ENCODE measurements at places on chromosomes 7 and 10.
A peak's percentile ranks its signal among the peaks of the same experiment; 100 is the strongest.

DNA sequence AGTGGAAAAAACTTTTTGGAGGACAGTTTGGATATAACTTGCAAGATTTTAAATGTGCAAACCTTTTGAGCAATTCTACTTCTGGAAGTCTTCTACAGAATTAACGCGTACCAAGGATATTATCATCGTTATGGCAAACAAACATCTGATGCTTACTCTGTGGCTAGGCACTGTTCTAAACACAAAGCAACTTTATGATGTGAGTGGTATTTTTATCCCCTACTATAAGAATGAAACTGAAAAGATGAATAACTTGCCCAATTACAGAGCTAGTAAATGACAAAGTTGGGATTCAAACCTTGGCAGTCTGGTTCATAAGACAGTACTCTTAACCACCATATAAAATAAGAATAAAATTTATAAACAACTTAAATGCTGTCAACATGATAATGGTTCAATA lies 15.8 kb downstream of the ASZ1 start:
- DNase-seq = no peak

- DNase-seq = no peak
Observed at GRCh38 chr7:157482517-157483087, 145.8 kb downstream of the DNAJB6 start.

DNA sequence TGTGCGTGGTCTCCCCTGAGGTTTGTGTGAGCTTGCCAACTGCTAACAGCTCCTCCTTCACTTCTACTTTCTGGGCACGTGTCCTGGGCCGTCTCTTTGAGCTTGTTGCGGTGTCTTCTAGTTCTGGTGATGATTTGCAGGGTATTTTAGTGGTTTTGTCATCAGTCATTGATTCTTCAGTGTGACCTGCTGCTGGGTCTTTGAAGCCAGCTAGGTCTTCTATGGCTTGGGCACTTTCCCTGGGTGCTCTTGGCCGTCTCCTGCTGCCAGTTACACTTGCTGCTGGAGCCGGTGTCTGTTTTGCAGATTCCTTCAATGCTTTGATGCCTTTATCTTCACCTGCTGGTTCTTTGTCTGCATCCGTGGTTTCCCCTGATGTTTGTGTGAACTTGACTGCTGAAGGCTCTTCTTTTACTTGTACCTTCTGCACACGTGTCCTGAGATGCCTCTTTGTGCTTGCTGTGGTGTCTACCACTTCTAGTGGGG lies 23.0 kb downstream of the MKI67 start:
- no peak for DNase-seq

DNA sequence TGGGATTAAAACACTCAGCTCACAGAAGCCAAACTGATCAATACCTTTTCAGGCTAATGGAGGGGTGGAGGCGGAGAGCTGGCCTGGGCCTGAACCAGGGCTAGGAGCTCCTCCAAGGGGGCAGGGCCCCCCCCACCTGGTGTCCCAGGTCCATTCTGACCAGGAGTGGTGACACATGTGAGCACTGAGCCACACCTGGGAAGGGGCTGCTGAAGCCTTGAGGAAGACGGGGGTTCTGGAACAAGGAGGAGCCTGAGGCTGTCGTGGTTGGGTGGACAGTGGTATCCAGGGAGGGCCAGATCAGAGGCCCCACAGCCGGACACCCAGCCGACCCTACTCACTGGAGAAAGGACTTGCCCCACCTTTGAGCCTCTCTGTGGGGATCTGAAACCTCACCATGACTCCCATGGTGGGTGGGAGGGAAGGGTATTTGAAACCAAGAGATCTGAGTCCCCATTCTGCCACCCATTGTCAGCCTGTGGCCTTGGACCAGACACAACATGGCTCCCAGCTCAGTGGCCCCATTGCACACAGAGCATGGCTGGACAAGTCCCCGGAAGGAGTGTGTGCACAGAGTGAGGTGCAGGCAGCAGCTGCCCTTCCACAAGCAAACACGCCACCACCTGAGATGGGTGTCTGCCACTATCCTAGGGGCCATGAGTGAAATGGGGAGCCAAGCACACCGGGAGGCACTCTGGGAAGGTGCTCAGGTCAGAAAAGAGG lies 12.4 kb downstream of the TMEM273 start:
- no peak for DNase-seq

DNA sequence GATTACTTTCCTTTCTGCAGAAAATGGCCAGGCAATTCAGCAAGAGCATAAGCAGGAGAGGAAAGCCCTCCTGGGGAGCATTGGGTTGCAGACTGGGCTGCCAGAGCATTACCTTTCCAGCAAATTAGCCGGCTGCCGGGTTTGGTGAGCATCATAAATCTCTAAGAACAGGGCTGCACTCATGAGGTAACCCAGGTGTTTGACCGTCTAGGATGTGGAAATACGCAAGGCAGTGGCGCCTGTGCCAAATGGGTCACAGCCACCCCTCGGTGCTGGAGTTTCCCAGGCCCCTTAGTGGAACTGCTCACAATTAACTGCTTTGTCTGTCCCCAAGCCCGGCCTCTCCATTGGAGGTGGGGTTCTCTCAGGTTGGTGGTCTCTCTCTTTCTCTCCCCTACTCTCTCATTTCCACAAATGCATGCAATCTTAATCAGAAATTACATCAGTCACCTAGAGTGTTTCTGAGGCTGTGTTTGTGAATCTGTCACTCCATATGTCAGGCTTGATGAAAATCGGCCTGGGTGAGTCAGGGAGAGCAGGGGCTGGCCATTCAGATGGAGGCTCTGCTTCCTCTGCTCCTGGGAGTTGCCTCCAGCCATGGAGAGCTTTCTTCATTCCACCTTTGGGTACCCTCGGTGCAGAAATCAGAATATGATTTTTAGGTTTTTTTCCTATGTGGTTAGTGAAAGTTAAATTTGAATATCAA lies 26.7 kb downstream of the PTN start:
- DNase-seq = no peak

DNA sequence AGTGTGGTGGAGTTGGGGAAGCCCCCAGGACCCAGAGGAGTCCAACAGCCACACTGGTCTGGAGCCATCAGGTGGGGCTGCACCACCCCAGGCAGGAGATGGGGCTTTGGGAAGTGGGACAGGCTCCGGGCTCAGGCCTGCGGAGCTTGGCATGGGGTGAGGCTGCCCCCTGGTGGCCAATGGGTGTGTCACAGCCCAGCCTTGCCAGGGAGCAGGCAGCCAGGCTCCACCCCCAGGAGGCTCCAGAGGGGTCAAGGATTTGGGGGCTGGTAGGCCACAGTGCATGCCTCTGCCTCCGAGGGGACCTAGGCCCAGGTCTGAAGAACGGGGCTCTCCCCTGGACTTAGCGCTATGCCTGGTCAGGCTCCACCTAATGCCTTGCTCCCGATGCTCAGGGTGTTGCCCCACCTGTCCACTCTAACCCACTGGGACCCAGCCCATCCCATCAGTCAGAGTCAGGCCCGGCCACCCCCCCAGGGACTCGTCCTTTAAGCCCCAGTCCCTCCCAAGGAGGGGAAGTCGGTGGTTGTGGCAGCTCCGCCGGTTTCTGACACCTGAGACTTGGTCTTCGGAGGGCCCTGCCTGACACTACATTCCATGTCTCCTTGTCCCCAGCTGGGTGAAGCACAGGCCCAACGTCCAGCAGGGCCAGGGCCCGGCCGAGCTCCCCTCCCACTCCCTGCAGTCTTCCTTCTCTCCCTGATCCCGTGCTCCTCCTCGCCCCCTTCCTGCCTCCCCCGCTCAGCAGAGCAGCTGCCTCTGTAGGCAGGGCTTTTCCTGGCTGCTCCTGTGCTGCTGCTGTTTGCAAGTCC lies 11.3 kb upstream of the SAMD8 start:
- peak; percentile 49 for DNase-seq

DNA sequence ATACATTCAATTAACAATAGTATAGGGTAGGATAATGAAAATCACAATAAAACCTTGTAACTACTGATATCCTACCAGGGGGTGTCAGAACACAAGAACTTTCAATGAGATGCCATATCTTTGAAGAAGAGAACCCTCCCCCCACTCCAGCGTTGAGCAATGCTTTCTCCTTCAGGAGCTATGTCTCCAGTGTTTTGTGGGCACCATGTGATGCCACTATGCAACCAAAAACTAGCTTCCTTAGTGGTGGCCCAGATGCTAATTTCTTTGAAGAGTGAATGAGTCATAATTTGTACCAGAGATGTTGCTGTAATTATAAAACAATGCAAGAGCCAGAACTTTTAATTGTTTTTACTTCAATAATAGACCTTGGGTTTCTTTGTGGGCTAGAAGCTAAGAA lies 76.0 kb upstream of the ADO start:
- no peak for DNase-seq

DNA sequence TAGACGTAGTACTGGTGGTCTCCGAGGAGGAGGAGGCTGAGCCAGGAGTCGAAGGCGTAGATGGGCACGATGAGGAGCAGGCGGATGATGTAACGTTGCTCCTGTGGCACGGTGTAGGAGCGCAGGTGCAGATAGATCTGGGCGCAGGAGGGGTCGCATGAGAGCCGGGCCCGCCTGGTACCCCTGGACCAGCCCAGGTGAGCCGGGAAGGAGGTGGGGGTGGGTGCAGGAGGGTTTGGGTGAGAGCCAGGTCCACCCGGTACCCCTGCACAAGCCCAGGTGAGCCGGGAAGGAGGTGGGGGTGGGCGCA lies 5.2 kb downstream of the TMEM184A start:
- no peak for DNase-seq
